RPMI8226 (cell line): ENCODE measurements at places on chromosomes 2 and 18.

- no peak for DNase-seq
Measured at GRCh38 chr2:173272849-173273248, 81.8 kb upstream of the CDCA7 start.

GRCh38 chr2:12971581-12972365 lies 255.0 kb downstream of the TRIB2 start:
- DNase-seq: no peak

GRCh38 chr18:34039201-34039600 lies 185.5 kb downstream of the NOL4 start:
- DNase-seq: peak; percentile 75

DNA sequence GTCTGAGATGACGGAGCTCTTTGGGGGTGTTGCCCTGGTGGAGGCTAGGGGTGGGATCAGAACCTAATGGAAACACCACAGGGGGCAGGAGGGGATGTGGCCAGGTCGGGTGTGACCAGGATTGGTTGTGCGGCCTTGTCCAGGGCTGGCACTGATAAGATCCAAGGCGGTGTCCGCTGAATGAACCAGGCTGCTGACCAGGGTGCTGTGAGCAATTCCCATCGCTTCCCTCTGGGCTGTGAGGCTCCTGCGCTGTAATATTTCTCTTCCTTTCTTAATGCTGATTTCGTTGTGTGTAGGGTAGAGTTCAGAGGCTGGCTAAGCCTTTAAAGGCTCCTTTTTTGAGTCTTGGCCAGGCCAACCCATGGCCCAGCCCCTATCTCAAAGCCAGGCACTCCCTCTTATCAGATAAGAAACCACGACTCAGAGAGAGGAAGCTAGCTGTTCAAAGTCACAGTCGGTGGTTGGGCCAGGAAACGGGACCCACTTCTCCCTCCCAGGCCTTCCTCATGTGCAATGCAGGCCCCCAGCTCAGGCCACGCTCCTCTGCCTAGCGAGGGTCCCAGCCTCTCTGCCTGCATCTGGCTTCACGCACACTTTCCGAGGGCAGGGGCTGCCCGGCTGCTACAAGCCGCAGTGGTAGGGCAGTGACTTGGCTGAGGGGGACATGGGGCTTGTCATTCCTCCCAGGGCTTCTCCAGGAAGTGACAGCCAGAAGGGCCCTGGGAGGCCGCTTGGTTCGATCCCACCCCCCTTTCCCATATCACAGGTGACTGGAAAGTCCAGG lies 26.0 kb upstream of the FOSL2 start:
- no peak for DNase-seq
